ENCODE measurements at places on chromosomes 6 and 20.

DNA sequence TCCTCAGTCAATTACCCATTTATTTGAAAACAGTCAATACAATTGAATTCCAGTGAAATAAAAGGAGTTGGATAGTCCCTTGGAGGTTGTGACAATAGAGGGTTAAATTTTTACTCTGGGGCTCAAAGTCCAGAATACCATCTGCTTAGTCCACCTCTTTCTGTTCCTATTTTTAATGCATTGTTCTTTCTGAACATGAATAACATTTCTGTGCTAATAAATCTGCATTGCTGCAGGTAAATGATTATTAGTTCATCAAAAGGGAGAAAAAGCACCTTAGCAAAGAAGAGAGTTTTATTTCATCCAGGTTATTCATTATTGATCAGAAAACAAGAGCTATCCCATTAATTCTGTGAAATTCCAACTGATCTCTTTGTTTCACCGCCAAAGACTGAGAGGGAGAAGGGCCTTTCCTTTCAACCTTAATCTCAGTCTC is 166.1 kb upstream of the OLIG3 start:
- no peak for DNase-seq

GRCh38 chr6:163335671-163336545 is 78.6 kb upstream of the QKI start:
- DNase-seq: no peak

GRCh38 chr20:52402514-52402913 is 210.9 kb upstream of the ZFP64 start:
- no peak for DNase-seq

- DNase-seq: no peak
Observed at GRCh38 chr20:33391722-33392415, 9.4 kb downstream of the CDK5RAP1 start.

Data from NCI-H1105 treated with DMSO at 0.1 percent for 48 hours (cell line).